ENCODE measurements at places on chromosomes 3 and 15.

DNA sequence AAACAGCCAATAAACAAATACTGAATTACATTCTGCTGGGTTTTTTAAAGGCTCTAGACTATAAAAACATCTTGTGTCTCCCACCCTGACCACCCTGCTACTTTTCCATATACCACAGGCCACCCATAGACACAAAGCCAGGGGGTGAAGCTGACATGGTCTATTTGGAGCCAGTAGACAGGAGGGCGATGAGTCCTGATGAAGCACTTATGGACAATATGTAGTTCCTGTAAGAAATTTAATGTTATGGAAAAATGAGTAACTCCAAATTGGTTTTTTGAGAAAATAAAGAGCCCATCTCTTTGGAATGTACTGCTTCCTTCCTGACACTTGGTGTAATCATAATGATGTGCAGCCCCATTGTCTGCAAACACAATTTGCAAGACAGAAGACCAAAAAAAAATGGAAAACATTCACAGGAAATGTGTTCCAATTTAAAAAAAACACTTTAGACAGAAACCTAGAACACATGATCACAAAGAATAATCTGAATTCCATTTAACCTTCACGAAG, 11.8 kb downstream of the SSR3 start:
- DNase-seq: no peak

- DNase-seq: no peak
These were observed 118.8 kb upstream of the PTX3 start for GRCh38 chr3:157317895-157318294.

- no peak for DNase-seq
These were observed 30.7 kb downstream of the NUP210 start for GRCh38 chr3:13389378-13389777.

DNA sequence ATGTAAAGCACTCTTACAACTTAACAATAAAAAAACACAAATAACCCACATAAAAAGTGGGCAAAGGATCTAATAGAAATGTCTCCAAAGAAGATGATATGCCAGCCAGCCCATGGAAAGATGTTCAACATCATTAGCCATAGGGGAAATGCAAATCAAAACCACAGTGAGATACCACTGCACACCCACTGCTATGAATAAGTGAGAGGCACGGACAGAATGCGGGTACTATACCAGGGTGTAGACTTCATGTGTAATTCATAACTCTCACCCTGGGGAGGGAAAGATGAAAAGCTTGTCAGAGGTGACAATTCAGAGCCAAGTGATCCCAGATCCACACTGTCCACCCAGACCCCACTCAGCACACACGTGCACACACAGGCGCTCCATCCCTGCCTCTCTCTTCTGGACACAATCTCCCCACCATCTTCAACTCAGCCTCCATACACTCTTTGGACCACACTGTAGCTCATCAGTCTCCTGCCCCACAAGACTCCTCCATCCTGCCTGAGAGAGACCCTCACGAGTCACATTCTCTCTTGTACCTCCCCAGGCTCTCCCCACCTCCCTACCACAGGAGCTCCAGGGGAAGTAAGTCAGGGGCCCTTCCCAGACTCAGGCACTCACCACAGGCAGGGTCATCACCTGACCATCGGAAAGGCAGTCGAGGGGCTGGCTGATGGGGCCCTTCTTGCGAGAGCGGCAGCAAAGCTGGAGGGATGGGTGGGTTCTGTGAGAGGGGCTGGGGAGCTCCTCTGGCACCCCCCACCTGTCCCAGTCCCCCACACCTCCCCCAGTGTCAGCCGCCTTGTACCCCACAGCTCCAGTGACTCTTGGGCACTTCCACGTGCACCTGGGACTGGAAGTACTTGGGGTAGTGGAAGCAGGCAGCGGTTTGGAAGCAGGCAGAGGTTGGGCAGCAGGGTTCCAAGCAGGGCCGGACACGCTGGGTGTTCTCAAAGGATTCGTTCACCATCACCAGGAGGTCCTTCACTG, 21.3 kb downstream of the PLA2G4E start:
- DNase-seq: no peak

DNA sequence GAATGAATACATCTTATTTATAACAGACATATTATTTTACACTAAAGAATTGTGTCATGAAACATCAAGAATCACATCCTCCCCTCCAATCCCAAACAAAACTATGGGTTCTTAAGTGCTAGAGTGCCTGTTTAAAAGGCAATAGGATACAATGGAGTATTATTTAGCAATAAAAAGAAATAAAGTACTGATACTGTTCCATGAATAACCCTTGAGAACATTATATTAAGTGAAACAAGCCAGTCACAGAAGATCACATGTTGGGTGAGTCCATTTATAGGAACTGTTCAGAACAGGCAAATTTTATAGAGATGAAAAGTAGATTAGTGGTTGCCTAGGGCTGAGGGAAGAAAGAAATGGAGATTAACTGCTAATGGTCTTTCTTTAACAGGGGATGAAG, 86.5 kb downstream of the ANKRD28 start:
- no peak for DNase-seq

- no peak for DNase-seq
These were observed 188.1 kb downstream of the FOXP1 start for GRCh38 chr3:71395470-71395869.
